ENCODE measurements at places on chromosomes 1 and 21. TPM values are rescaled to one million over a fixed set of nuclear protein-coding genes. Genes with fewer than 3 reads are reported as not detected.
A peak's percentile ranks its signal among the peaks of the same experiment; 100 is the strongest.

DNA sequence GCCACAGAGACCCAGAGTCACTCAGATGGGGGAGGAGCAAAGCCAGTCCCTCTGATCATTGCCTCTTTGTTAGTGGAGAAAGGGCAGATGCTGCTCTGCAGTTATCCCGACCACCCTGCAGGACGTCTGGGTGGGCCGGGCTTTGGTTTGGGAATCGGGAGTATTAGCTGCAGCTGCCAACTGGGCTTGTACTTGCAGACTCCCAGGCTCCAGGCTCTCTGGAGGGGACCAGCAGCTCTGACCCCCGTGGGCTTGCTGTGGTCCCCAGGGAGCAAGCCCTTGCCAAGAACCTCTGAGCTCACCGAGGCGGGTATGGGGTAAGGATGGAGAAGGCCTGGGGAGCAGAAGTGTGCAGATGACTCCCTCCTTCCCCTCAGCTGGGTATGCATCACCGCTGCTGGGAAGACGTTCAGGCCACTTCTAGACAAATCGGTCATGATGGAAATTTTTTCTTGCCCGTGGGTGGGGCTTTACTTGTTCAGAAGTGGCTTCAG is 21.6 kb downstream of the MAPKAPK2 start:
- peak; percentile 73 for DNase-seq

PLA2G2D gene
- not detected for total RNA-seq

GRCh38 chr1:20224546-20224945 is 38.2 kb upstream of the PLA2G2C start:
- DNase-seq, result no peak

DNA sequence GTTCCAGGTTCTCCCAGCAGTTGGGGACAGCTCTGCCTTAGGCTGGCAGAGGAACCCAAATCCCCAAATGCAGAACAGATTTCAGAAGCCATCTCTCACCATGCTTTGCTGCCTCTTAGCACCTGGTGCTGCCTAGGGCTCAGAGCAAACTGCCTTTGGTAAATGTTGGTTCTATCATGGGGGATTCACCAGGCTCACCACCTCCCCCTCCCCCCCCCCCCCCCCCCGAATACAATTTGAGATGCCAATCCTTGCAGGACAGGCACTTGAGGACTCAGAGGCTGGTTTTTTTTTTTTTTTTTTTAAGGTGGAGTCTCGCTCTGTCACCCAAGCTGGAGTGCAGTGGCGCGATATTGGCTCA is 447 bp upstream of the PAQR6 start:
- DNase-seq, result no peak

OR2T11 gene
- not detected for total RNA-seq

- peak; percentile 79 for DNase-seq
Observed at GRCh38 chr1:19654386-19654785, 10.3 kb downstream of the NBL1 start.

LMOD1 gene
- total RNA-seq, result not detected

CACNA1S gene
- not detected for total RNA-seq

DNA sequence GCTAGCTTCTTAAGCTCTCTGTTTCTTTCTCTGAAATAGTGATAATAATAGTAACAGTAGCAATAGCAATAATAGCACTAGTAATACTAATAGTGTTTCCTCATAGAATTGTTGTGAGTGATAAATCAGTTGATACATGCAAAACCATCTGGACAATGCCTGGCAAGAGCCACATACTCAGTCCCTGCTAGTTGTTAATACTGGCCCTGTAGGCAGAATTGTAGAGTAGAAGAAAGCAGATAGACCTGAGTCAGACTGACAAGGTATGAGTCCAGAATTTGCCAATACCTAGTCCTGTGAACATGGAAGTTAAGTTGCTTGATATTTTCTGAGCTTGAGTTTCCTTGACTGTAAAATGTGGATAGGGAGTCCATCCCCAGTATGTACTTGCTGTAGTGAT is 171.9 kb downstream of the C1orf21 start:
- DNase-seq, result no peak

GRCh38 chr1:168105846-168106245 is 30.9 kb downstream of the GPR161 start:
- DNase-seq, result no peak

PTCH2 gene
- total RNA-seq, result 0.11 TPM

CLIC6 gene
- total RNA-seq, result 3.1 TPM

Data from Daoy (cell line).